G401 (cell line): ENCODE measurements at places on chromosomes 12 and 14. TPM values are rescaled to one million over a fixed set of nuclear protein-coding genes. Genes with fewer than 3 reads are reported as not detected.

Gene PRORP
- total RNA-seq: 56.7 and 71.5 TPM in 2 replicates

Gene HOMEZ
- 17.5 and 25.9 TPM in 2 replicates for total RNA-seq

Gene SELPLG
- 0.74 and 1.1 TPM in 2 replicates for total RNA-seq

Gene WNT5B
- total RNA-seq: 8.0 and 13.5 TPM in 2 replicates

Gene TMEM63C
- 0.06 TPM in 1 of 2 replicates, not detected in the other for total RNA-seq

Gene LRP1-AS
- total RNA-seq: not detected in 2 replicates

Gene REC8
- 0.31 TPM in 1 of 2 replicates, not detected in the other for total RNA-seq

Gene TECPR2
- 5.8 and 8.5 TPM in 2 replicates for total RNA-seq

Gene AICDA
- total RNA-seq: not detected in 2 replicates

Gene MYBPC1
- total RNA-seq: not detected in 2 replicates

Gene KRT7
- 0.49 TPM in 1 of 2 replicates, not detected in the other for total RNA-seq

Gene PDE3A
- not detected in 2 replicates for total RNA-seq

Gene KRT75
- 0.20 and 0.43 TPM in 2 replicates for total RNA-seq

Gene RNF212B
- not detected in 2 replicates for total RNA-seq

Gene STON2
- 0.10 TPM in 1 of 2 replicates, not detected in the other for total RNA-seq

Gene FGF23
- not detected in 2 replicates for total RNA-seq

Gene UTP20
- total RNA-seq: 12.7 and 24.2 TPM in 2 replicates

Gene TMTC1
- not detected in 2 replicates for total RNA-seq

Gene TRHDE
- total RNA-seq: not detected in 2 replicates

Gene KCNMB4
- 0.43 and 1.1 TPM in 2 replicates for total RNA-seq

Gene FAM90A1
- total RNA-seq: not detected in 2 replicates

Gene RBM25
- 9.9 and 12.3 TPM in 2 replicates for total RNA-seq

Gene POTEM
- total RNA-seq: not detected in 2 replicates

Gene NRL
- total RNA-seq: 1.3 and 2.8 TPM in 2 replicates

Gene CIT
- total RNA-seq: 11.3 and 27.2 TPM in 2 replicates

Gene SLCO1B1
- total RNA-seq: not detected in 2 replicates

Gene TPH2
- not detected in 2 replicates for total RNA-seq

Gene PPFIA2
- total RNA-seq: not detected in 2 replicates

Gene IL26
- total RNA-seq: not detected in 2 replicates

Gene BCL2L2
- total RNA-seq: 16.4 and 17.3 TPM in 2 replicates

Gene ZFYVE26
- 58.9 and 93.4 TPM in 2 replicates for total RNA-seq

Gene MYH6
- not detected in 2 replicates for total RNA-seq

Gene KCNJ8
- total RNA-seq: not detected in 2 replicates

Gene KCNC2
- not detected in 2 replicates for total RNA-seq

Gene DDN
- total RNA-seq: 2.3 and 5.2 TPM in 2 replicates

Gene RASAL1
- total RNA-seq: 3.1 and 3.3 TPM in 2 replicates

Gene CELA1
- total RNA-seq: not detected in 2 replicates

Gene NPFF
- total RNA-seq: 10.7 TPM in 1 of 2 replicates, not detected in the other

Gene PLEKHH1
- 4.8 and 8.6 TPM in 2 replicates for total RNA-seq

Gene WDHD1
- total RNA-seq: 14.8 and 20.7 TPM in 2 replicates

Gene NR1H4
- not detected in 2 replicates for total RNA-seq

Gene KRT83
- total RNA-seq: 0.07 TPM in 1 of 2 replicates, not detected in the other

Gene FAM186B
- 0.06 TPM in 1 of 2 replicates, not detected in the other for total RNA-seq

Gene CSRP2
- 46.2 and 57.5 TPM in 2 replicates for total RNA-seq

Gene RAB15
- 15.8 and 26.2 TPM in 2 replicates for total RNA-seq

Gene NOP9
- total RNA-seq: 28.7 and 28.9 TPM in 2 replicates

Gene TBX5
- not detected in 2 replicates for total RNA-seq

Gene RAPGEF3
- total RNA-seq: 6.1 and 9.0 TPM in 2 replicates
